SJSA1 (cell line): ENCODE measurements at places on chromosomes 2 and 18. TPM values are rescaled to one million over a fixed set of nuclear protein-coding genes. Genes with fewer than 3 reads are reported as not detected.

The NBEAL1 gene
- total RNA-seq, result 15.1 and 18.1 TPM in 2 replicates

The LHCGR gene
- total RNA-seq, result not detected in 2 replicates

DNA sequence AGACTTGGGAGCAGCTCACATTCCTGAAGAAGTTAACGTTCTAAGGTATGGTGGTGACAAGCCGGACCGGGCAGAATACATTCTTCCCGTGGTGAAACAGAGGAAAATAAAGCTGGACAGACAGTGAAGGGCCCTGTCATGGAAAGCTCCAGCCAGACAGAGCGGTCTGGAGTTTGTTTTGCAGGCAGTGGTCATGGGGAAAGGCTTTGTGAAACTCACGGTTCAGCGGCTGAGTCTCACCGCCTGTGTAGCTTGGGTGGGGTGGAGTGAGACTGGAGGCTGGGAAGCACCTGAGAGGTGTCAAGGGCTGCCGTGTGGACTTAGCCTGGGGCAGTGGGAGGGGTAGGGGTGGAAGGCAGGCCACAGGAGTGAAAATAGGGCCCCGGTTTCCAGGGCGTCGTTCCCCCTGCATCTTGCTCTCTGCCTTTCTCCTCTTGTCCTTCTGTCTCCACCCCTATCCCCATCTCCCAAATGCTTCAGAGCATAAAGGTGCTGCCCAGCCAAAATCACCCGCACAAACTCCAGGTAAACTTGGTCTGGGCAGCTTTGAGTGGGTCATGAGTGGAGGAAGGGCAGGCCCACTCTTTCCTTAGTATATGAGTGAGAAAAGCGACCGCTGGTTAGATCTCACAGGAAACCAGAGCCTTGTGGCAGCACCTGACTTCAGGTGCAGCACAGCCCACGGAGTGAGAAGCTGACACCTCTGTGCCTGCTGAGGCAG is 11.4 kb upstream of the SLC20A1 start:
- no peak overlapping the region for H3K27ac ChIP-seq
- DNase-seq, result no peak
- peaks cover 41% of the 10 kb centered on the region for H3K4me1 ChIP-seq
- H3K27me3 ChIP-seq, result no peaks in the 10 kb centered on the region
- H3K36me3 ChIP-seq, result no peaks in the 10 kb centered on the region
- H3K4me3 ChIP-seq, result no peak overlapping the region

- peak overlapping the region; percentile 100 for H3K27ac ChIP-seq
- no peak for DNase-seq
- peaks cover 3% of the 10 kb centered on the region for H3K36me3 ChIP-seq
- no peaks in the 10 kb centered on the region for H3K27me3 ChIP-seq
- H3K4me1 ChIP-seq, result peaks cover 35% of the 10 kb centered on the region
These were observed 10.8 kb upstream of the NR4A2 start for GRCh38 chr2:156343096-156343939.

The ELOA2 gene
- total RNA-seq, result not detected in 2 replicates

GRCh38 chr2:165901620-165902298 is 51.8 kb downstream of the TTC21B start:
- 0 out of 2 replicates have a peak, but pooled peaks cover 3% of the 10 kb centered on the region for H3K4me1 ChIP-seq
- no peak for DNase-seq
- H3K36me3 ChIP-seq, result peaks cover 63% of the 10 kb centered on the region
- no peak overlapping the region for H3K27ac ChIP-seq
- no peaks in the 10 kb centered on the region for H3K27me3 ChIP-seq

GRCh38 chr18:9353596-9353995 is 19.0 kb downstream of the TWSG1 start:
- no peaks in the 10 kb centered on the region for H3K27me3 ChIP-seq
- no peaks in the 10 kb centered on the region for H3K36me3 ChIP-seq
- DNase-seq, result no peak
- H3K4me1 ChIP-seq, result peaks cover 15% of the 10 kb centered on the region
- no peak overlapping the region for H3K4me3 ChIP-seq
- H3K27ac ChIP-seq, result no peak overlapping the region

The CCL20 gene
- not detected in 2 replicates for total RNA-seq

DNA sequence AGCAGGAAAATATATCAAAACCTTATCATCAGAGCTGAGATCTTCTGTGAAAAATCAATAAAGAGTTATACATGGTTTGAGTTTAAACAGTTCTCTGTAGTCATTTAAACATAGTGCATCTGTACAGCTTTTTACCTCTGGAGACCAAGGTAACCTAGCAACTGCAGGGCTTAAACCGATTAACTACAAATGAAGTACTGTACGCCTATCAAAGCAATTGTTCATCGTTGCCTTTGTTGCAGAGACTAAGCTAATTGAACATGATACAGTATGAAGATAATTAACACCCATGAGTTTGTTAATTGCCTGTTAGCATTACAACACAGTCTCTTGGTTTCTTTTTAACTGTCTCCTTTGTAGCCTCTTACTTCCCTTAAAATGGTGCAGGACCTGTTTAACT is 147.9 kb downstream of the LNPK start:
- no peaks in the 10 kb centered on the region for H3K36me3 ChIP-seq
- peaks cover 19% of the 10 kb centered on the region for H3K4me1 ChIP-seq
- no peak for DNase-seq
- H3K4me3 ChIP-seq, result no peak overlapping the region

DNA sequence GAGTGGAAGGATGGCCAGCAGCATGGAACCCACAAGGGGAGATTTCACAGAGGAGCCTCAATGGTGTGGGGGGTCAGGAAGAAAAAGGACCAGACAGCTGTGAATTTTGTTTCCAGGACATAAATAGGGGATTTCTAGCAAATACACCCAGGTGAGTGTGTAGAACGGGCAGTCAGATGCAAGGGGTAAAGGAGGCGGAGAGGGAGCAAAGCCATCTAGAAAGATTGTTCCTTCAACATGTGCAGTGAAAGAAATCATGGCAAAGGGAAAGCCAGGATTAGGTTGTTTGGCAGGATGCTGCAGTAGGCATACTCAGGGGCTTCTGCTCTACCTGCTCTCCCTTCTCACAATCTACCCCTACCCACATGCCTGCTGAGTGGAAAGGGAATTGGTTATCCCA is 119.4 kb upstream of the EPC2 start:
- no peak for DNase-seq
- no peaks in the 10 kb centered on the region for H3K36me3 ChIP-seq
- no peaks in the 10 kb centered on the region for H3K27me3 ChIP-seq
- no peak overlapping the region for H3K4me3 ChIP-seq
- H3K27ac ChIP-seq, result no peak overlapping the region
- H3K4me1 ChIP-seq, result no peaks in the 10 kb centered on the region

The ACMSD gene
- not detected in 2 replicates for total RNA-seq

DNA sequence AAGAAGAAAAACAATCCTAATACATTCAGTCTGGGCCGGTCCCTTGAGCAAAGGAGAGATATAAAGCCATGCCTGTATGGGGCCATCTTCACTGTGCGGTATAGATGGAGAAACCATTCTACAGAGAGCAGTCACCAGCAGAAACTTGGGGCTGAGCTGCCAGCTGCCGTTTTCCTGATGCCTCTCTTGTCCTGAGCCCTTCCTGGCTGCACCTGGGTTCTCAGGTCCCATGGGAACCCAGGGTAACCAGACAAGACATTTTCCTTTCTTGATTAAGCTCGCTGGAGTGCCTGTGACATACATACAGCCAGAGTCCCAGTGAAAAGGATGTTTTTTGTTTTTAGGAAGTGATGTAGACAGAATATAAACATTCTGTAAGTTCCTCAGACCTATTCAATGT is 5.3 kb upstream of the METTL21A start:
- H3K4me1 ChIP-seq, result peaks cover 7% of the 10 kb centered on the region; the same call in 1 of the 2 replicates
- no peak overlapping the region for H3K4me3 ChIP-seq
- DNase-seq, result no peak
- H3K27ac ChIP-seq, result no peak overlapping the region
- H3K27me3 ChIP-seq, result no peaks in the 10 kb centered on the region

- no peaks in the 10 kb centered on the region for H3K27me3 ChIP-seq
- no peak for DNase-seq
- H3K4me3 ChIP-seq, result no peak overlapping the region
- H3K4me1 ChIP-seq, result no peaks in the 10 kb centered on the region
- H3K36me3 ChIP-seq, result no peaks in the 10 kb centered on the region
These were observed 70.7 kb downstream of the MYOM1 start for GRCh38 chr18:3148930-3149535.

The INO80B gene
- 10.1 and 14.0 TPM in 2 replicates for total RNA-seq

GRCh38 chr2:239553376-239554000 is 152.7 kb upstream of the HDAC4 start:
- H3K27me3 ChIP-seq, result peaks cover 34% of the 10 kb centered on the region
- H3K4me3 ChIP-seq, result no peak overlapping the region
- H3K36me3 ChIP-seq, result no peaks in the 10 kb centered on the region

GRCh38 chr2:151437630-151438029 is 27.9 kb downstream of the RIF1 start:
- peak; percentile 35 for DNase-seq
- peaks cover 79% of the 10 kb centered on the region for H3K36me3 ChIP-seq
- H3K4me1 ChIP-seq, result no peaks in the 10 kb centered on the region
- no peak overlapping the region for H3K4me3 ChIP-seq
- H3K27ac ChIP-seq, result no peak overlapping the region

The SPATA3 gene
- total RNA-seq, result not detected in 2 replicates
